ENCODE measurements at places on chromosomes 11 and 22.

DNA sequence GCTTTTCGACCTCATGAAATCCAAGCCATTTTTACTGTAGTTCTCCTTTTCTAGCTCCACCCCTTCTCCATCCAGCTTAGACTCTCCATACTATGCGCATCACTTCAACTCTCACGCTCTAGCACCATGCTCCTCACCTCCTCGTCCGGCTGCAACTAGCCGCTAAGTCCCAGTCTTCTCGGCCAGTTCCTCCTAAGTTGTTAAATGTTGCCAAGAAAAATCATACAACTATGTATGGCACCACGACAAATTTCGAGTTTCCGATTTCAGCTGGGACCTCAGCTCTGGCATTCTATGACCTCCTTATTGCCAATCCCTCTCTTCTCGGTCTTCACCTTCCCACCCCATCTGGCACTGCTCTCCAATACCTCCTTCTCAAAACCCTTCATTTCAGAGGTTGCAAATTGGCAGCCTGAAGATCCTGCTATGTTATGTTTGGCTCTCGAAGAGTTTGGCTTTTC, 1.0 kb downstream of the ZNF70 start:
- no peak for DNase-seq

- DNase-seq = no peak
Measured at GRCh38 chr11:10208131-10208575, 85.9 kb downstream of the SBF2 start.

- DNase-seq = no peak
Measured at GRCh38 chr22:47086596-47087248, 324.3 kb downstream of the TBC1D22A start.

DNA sequence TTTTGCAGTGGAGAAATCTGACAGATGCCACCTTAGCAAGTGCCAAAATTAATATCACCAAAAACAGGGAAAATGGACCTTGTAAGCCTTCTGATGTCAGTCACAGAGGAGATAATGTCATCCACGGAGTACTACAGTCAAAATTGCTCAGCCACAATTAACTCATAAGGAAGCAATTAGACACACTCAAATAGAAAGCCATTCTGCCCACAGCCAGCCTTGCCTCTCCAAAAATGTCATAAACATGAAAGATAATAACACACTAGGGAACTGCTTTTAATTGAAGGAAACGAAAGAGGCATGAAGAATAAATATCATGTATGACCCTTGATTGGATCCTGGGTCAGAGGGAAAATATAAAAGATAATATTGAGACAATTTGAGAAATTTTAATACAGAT, 505.6 kb upstream of the API5 start:
- no peak for DNase-seq

DNA sequence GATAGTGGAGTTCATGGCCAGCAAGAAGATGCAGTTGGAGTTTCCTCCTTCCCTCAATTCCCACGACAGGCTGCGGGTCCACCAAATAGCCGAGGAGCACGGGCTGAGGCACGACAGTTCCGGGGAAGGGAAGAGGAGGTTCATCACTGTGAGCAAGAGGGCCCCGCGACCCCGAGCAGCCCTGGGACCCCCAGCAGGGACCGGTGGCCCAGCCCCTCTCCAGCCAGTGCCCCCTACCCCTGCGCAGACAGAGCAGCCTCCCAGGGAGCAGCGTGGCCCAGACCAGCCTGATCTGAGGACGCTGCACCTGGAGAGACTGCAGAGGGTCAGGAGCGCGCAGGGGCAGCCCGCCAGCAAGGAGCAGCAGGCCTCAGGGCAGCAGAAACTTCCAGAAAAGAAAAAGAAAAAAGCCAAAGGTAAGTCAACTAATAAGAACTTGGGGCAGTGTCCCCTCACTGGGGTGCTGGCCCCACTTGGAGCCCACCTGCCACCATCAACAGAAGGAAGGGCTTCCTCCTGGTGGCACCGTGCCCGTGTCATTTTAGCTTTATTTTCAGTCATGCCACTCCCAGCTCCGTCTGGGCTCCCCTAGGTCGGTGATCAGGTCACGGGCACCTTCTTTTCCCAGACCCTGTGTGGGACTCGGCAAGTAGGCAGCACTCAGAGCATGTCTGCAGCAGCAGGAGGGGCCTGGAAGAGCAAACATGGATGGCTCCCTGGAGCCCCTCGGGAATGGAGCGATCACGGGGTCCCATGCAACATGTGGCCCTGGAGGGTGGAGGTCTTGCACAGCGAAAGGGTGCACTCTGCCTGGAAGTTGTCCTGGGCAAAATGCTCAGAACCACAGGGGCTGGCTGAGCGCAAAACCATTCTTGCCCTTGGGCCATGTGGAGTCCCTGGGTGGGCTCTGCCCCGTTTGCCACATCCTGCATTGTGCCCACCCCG, 33.3 kb downstream of the IGHMBP2 start:
- DNase-seq = no peak

DNA sequence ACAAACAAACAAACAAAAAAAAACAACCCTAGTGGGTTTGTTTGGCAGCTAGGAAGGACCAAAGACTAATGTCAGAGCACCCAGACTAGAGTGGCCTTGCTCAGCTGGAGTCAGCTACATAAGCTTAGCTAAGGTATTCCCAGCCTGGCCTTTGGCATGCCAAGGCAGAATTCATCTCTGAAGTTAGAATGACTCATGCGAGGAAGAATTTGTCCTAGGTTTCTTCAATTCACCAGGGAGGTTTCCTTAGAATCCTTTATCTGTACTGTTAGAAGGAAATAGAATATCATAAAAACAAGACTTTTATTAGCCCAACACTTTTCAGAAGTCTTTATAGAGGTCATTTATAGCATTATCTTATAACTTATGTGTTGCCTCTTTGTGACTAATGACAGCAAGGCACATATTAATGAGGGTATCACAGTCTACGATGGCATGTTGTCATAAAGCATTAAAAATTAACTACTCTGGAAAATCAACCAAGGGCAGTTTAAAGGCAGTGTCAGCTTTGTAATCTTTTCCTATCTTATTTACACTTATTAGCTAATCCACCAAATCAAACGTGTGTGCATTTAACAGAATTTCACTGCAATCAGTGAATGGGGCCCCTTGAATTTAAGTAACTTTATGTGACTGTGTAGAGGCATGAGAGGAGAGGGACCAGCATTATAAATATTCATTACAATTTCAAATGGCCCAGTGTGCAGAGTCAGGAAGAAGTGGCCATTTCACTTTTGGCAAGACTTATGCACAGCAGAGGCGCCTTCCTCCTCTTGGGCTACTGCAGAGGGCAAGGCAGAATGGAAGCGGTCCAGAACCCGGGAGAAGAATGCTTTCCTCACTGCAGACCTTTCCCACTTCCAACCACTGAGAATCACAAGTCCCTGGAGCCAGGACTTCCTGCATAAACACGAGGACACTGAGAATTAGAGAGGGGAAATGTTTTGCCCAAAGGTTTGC, 36.3 kb downstream of the SLC5A1 start:
- no peak for DNase-seq

GRCh38 chr11:48093795-48094642, 113.7 kb downstream of the PTPRJ start:
- DNase-seq = no peak

DNA sequence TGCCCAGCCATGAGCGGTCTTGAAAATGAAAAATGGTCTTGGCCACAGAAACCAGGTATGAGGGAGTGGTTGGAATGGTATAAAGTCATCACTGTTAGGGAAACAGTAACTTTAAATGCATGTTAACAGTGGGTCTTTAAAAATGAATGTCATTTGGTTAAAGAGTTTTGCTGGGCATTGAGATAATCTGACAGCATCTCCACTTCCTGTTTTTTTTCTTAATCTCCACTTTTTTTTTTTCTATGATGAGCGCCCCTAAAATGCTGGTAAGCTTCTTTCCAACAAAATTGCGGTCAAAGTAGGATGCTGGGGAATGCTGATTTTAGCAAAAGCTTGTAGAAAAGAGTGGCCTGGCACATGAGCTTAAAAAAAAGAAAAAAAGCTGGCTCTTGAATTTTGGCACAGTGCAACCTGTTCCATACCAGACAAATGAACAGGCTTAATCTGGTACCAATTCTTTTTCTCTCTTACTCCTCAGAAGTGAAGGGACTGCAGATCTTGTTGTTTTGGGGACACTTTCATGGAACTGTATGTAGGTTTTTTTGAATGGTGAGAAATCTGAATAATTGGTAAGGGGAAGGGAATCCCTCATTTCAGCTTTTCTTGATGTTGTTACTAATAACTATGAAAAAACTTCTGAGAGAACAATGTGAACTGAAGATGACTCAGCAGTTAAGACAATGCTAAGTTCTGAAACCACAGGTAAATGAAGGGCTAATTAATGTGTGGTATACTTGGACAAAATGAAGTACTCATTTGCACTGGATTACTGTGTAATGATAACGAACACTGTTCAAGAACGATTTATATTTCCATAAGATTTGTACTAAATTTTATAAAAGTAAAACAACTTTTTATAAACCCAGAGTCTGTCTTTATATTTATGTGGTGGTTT, 3.1 kb upstream of the ARHGEF12 start:
- no peak for DNase-seq

DNA sequence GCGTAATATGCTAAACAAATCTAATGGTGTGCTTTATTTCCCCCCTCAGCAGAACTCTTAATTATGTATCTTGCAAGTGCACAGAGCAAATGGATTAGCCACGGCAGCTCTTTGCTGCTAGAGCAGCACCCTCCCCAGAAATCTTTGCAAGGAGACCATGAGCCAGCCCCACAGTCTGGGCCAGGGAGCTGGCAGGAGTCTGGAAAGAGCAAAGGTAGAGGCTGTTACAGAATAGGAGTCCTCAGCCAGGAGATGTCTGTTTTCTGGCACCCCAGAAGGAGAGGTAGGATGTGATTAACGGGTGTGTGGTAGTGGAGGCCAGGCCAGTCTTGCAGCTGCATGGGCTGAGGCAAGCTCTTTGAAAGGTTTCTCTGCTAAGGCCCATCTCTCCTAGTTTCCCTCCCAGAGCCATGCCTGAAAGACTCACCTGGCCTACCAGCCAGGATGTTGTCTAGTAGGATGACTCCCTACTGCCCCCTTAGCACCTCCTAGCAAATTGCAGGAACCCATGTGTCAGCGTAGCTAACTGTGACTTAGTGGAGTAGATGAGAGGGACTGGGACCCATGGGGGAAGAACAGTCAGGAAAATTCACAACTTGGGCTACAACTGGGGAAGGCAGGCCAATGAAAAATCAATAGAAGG, 557.2 kb downstream of the BUD13 start:
- no peak for DNase-seq

DNA sequence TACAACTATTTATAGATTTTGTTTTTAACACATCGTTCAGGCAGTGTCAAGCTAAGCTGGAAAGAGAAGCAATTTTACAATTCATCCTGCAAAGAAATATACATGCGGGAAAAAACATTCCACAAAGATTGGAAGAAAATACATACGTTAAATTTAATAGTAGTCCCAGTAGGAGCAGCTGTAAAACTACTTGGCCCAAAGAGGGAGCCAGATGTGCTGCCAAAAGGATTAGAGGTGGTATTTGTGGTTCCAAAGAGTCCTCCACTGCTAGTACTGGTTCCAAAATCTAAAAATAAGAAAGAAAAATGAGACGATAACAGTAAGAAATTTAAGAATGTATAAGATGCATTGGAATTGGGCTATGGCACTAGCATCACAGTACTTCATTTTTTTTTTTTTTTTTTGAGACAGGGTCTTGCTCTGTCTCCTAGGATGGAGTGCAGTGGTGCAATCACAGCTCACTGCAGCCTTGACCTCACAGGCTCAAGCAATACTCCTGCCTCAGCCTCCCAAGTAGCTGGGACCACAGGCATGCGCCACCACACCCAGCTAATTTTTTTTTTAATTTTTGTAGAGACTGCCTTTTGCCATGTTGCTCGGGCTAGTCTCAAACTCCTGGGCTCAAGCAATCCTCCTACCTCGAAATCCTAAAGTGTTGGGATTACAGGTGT, 21.5 kb downstream of the NUP98 start:
- DNase-seq = no peak

Data from activated CD4-positive, alpha-beta T cell treated with anti-CD3 and anti-CD28 coated beads, Interleukin-2, amount 50 U/mL, for 1 hour (primary cell).